Cerebellum (tissue), 4 donors: ENCODE measurements at places on chromosomes 5 and 9.

GRCh38 chr9:125959315-125959714 lies 212.1 kb downstream of the PBX3 start:
- DNase-seq: no peak

DNA sequence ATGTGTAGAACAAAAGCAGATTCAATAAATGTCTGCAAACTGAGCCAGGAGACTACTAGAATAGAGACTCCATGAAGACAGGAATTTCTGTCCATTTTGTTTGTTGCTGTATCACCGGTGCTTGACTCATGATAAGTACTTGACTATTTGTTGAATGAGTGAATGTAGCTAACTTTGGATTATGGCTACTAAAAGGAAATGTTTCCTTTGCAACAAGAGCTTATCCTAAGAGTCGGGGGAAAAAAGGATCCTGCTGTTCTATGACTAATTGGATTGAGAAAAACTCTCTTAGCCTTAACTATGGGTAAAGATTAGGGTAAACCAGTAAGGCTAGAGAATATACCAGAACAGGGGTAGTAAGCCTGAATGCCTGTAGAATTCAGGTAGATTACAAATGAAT lies 3.5 kb downstream of the PAIP1 start:
- DNase-seq: no peak

GRCh38 chr9:78040726-78041125 lies 9.1 kb upstream of the GNAQ start:
- DNase-seq: peak; percentile 63

GRCh38 chr9:108835831-108836230 lies 20.0 kb downstream of the ACTL7B start:
- DNase-seq: no peak

DNA sequence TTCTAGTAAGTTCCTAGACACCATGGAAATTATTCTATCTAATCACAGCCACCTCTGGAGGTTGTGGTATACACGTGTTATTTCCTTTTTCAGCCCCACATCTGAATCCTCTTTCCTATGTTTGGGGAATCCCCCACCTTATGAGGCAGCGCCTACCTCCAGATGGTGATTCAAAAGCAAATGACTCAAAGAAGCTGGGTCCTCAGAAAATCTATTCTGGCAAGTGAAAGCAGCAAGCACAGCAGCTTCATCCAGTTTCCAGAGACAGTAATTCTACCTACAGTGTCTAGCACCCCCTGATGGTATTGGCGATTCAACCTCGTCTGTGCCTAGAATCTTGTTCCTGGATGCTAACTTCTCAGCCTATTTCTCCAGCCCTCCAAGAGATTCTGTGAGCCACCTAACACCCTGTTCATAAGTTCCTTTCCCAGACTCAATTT lies 43.0 kb downstream of the STRBP start:
- no peak for DNase-seq
